ENCODE measurements at places on chromosomes 5 and 9.

- peak; percentile 94 for DNase-seq
Measured at GRCh38 chr5:111734013-111734412, 23.0 kb downstream of the NREP start.

DNA sequence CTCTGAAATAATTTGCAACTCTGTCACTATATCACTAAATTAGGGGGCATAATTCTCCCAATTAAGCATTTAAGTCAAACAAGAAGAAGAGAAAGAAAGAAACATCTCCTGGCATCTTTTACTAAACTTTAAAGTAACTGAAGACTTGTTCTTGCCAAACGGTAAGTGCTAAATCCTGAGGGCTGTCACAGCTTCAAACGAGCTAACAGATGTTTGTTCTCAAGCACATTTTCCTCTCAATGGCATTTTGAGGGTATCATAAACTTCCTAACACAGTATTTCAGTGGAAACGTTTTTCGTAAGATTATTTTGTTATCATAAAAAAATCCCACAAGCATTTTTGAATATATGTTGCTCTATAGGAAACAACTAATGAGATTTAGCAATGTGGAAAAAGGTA is 169.5 kb upstream of the TAS2R1 start:
- no peak for DNase-seq

- DNase-seq, result no peak
Measured at GRCh38 chr5:57184322-57184721, 10.5 kb downstream of the GPBP1 start.

DNA sequence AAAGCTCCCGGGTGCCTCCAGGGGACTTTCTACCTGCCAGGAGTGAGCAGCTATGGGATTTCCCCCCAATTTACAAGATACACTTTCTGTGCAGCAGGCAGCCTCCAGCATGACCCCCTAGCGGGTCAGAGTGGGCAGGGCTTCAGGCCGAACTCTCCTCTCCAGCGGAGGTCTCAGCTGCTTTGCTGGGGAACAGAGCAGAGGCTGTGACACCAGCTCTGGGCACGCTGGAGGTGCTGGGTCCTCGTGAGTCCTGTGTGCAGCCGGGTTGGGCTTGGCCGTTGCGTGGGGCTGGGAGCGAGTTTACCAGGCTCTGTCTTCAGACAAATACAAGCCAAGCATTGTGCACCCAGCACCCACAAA is 2.9 kb downstream of the NRARP start:
- DNase-seq, result no peak

GRCh38 chr5:144002876-144003275 is 167.6 kb downstream of the YIPF5 start:
- DNase-seq, result no peak

DNA sequence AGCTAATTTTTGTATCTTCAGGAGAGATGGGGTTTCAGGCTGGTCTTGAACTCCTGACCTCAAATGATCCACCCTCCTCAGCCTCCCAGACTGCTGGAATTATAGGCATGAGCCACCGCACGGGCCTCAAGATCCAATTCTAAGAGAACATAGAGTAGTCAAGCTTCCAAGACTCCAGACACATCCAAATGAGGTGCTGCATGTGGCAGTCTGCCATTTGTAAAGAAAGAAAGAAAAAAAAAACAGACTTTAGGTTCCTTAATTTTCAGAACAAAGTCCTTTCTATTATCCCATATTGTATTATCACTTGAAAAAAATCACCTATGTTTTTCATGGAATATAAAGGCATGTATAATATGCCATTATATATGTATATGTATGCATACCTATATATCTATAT is 2104.5 kb downstream of the MAT2B start:
- DNase-seq, result no peak

DNA sequence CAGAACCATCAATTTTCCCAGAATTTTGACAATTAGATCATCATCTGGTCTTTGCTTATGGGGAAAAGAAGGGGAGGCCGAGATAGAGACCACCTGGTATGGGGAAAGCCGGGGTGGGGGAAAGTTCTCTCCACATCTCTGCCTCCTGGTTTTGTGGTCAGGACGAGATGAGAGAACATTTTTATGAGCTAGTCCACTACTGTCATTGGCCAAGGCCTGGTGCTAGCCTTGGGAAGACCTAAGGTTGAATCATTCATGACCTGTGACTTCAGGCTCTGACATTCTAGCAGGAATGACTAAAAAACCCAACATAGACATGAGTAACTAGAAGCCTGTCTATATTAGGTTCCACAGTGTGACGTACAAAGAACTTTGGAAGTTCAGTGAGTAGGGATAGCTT is 135.2 kb downstream of the PTTG1 start:
- peak; percentile 54 for DNase-seq

DNA sequence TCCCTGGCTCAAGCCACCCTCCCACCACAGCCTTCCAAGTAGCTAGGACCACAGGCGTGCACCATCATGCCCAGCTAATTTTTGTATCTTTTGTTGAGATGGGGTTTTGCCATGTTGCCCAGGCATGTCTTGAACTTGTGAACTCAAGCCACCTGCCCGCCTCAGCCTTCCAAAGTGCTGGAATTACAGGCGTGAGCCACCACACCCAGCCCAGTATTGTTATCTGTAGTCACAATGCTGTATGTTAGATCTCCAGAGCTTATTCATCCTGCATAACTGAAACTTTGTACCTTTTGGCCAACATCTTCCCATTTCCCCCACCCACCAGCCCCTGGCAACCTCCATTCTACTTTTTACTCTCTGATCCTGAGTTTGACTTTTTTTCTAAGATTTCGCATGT is 37.5 kb downstream of the CREBRF start:
- no peak for DNase-seq

- no peak for DNase-seq
Measured at GRCh38 chr5:174336479-174336878, 291.0 kb downstream of the NSG2 start.

GRCh38 chr9:68669218-68669617 is 35.8 kb upstream of the PIP5K1B start:
- no peak for DNase-seq

DNA sequence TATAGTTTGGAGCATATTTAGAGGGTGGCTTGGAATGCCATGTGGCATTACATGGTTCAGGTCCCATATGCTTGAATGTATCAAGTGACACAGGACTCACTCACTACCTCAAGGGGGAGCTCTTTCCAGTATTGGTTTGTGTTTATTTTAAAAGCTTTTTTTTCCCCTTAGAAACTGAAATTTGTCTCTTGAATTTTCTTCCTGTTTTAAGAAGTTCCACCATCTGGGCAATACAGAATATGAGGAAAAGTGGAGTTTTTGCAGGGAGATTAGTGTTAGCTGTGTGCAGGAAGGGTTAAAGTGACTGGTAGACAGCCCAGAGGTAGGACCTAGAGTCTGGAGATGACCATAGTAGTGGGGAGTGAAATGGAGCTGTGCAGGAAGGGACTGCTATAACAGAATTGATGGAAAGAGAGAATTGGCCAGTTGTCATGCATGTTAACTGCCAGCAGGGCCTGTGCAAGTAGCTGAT is 36.6 kb downstream of the CTNNA1 start:
- DNase-seq, result peak; percentile 55

GRCh38 chr5:78829811-78830527 is 155.1 kb downstream of the ARSB start:
- DNase-seq, result peak; percentile 43

GRCh38 chr5:59587489-59588337 is 305.8 kb downstream of the PDE4D start:
- DNase-seq, result peak; percentile 88

- peak; percentile 29 for DNase-seq
Measured at GRCh38 chr5:65041296-65042158, 272.8 kb downstream of the CWC27 start.

DNA sequence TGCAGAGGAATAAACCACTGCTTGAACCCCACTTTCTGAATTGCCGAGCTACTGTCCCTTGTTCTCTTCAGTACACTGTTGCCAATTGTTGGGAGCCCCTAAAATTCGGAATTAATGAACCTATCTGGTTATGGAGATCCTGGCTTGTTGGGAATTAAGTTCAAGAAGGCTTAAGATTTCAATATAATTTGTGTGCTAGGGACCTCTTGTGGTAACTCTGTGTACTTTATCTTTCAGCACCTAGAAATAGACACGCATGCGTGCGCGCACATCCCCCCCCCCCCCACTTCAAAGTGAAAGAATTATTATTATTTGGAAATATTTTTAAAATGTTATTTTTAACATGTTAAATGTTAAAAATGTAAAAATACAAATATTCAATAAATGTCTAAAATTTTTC is 53.3 kb upstream of the FAM169A start:
- peak; percentile 64 for DNase-seq

- DNase-seq, result no peak
Measured at GRCh38 chr9:23731353-23731752, 94.7 kb downstream of the ELAVL2 start.

GRCh38 chr5:68233075-68233474 is 17.5 kb downstream of the PIK3R1 start:
- DNase-seq, result no peak

GRCh38 chr5:141762316-141762715 is 80.3 kb upstream of the ARAP3 start:
- no peak for DNase-seq

DNA sequence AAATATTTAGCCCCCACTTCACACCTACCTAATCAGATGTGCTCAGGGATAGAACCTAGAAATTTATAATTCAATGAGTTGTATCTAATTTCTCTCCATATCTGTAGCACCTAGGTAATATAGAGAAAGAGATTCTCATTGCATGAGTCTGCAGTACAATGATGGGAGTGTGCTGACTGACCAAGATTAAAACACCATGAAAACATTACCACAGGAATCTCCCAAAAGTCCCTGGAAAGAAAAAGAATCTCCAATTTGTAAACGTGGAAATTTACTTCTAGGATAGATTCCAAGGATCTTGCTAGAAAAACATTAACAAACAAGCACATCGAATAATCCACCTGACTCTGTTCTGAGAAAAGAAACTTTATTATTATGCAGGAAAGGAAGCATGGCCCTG is 45.0 kb upstream of the DMRTA1 start:
- peak; percentile 48 for DNase-seq

- DNase-seq, result no peak
Measured at GRCh38 chr5:60437308-60437707, 262.7 kb downstream of the DEPDC1B start.

- no peak for DNase-seq
Measured at GRCh38 chr9:134390537-134390936, 64.3 kb downstream of the RXRA start.

GRCh38 chr9:16131264-16131663 is 578.4 kb downstream of the CCDC171 start:
- peak; percentile 72 for DNase-seq

- DNase-seq, result no peak
Measured at GRCh38 chr9:124886866-124887492, 25.0 kb downstream of the ARPC5L start.

DNA sequence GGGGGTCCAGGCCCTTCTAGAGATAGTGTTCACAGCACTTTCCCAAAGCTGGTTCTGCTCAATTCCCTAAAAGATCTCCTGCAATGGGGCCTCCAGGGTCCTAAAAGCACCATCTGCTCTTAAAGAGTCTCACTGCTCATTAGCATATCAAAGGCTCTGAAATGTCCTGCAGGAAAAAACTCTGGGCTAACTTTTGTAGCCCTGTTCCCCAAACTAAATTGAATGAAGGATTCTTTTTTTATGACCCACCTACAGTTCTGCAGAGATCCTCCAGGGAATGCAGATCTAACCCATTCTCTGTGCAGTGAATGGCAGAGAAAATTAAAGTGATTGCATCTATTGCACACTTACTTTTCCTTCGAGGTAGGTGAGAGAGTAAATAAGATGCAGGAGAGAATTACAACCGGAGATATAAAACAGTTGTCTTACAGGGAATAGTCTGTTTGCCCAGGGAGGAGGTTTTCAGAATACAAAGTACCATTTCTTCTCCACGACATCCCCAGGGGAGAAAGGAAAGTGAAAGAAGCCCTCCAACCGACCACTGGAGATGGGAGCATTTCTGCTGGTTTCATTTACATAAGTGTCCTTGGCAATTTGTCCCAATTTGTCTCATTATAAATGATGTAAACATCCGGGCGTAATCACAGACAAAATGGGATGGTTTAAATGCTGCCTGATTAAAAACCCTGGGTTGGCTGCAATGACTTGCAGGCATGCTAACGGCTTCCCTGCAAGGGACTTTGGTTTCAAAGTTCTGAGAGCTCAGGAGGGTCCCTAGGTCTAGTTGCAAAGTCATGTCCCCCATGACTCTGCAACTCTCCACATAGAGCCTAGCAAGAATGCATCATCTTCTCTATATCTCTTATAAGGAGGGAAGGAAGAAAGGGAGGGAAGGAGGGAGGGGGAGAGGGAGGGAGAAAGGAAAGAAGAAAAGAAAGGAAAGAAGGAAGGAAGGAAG is 114.0 kb downstream of the KCNIP1 start:
- no peak for DNase-seq

- no peak for DNase-seq
Measured at GRCh38 chr5:142309747-142310318, 15.0 kb downstream of the SPRY4 start.

- peak; percentile 4 for DNase-seq
Measured at GRCh38 chr5:69493396-69494133, 975 bp downstream of the OCLN start.

DNA sequence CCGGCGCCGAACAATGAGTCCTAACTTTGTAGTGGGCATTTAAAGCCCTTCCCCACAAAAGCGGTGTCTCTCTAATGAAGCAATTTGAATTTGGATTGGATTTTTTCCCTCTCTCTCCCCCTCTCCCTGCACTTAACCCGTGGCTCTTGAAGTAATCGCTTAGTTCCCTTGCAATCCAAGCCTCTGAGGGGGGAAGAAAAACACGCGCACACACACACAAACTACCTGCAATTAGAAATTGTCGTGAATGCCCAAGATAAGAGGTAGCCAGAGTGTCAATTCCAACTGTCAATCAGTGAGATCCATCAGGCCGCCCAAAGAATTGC is 1.2 kb downstream of the LHX6 start:
- DNase-seq, result no peak

GRCh38 chr9:34501372-34501771 is 21.4 kb downstream of the ENHO start:
- DNase-seq, result no peak

GRCh38 chr5:179121667-179122111 is 61.5 kb downstream of the ZNF354C start:
- DNase-seq, result no peak

DNA sequence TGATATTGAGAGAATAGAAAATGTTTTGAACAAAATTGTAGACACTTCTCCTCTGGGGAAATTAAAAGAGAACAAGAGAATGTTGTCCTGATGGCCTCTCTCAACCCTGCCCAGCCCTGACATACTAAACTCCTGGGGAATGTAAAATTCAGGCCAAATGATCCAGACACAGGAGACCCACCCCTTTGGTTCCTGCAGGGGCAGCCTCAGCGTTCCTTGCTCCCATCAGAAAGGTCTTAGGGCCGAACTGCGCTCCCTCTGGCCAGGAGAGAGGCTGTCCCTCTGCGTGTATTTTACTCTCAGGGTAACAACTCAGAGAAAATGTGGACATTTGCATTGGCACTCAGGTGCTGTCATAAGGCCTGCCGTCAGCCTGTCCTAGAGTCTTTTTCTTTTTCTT is 616.3 kb upstream of the KLF4 start:
- DNase-seq, result no peak

DNA sequence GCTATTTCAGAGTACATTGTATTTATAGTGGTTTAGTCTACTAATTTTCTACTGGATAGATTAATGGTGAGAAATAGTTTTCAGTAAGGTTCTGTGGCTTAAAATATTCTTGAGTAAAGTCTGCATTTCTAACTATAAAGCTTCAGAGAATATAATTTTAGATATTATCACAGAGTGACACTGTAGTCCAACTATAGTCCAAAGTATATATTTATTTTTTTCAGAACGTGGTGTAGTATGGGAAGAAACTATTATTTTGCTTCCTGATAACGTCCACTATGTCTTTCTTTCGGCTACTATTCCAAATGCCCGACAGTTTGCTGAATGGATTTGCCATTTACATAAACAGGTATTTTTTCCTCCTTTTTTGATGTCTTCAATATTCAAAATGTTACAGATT is 35.3 kb downstream of the MTREX start:
- DNase-seq, result no peak

Measured in LHCN-M2 (cell line).